MCF 10A (cell line): ENCODE measurements at places on chromosomes 16 and 17. TPM values are rescaled to one million over a fixed set of nuclear protein-coding genes. Genes with fewer than 3 reads are reported as not detected.

GRCh38 chr17:37485938-37486570 is 3.6 kb upstream of the DUSP14 start:
- no peak overlapping the region for H3K4me3 ChIP-seq
- DNase-seq = no peak
- no peaks in the 10 kb centered on the region for H3K27me3 ChIP-seq
- no peak overlapping the region for H3K27ac ChIP-seq

- H3K36me3 ChIP-seq = peaks cover 34% of the 10 kb centered on the region
These were observed 13.0 kb downstream of the MGRN1 start for GRCh38 chr16:4637501-4638166.

DNA sequence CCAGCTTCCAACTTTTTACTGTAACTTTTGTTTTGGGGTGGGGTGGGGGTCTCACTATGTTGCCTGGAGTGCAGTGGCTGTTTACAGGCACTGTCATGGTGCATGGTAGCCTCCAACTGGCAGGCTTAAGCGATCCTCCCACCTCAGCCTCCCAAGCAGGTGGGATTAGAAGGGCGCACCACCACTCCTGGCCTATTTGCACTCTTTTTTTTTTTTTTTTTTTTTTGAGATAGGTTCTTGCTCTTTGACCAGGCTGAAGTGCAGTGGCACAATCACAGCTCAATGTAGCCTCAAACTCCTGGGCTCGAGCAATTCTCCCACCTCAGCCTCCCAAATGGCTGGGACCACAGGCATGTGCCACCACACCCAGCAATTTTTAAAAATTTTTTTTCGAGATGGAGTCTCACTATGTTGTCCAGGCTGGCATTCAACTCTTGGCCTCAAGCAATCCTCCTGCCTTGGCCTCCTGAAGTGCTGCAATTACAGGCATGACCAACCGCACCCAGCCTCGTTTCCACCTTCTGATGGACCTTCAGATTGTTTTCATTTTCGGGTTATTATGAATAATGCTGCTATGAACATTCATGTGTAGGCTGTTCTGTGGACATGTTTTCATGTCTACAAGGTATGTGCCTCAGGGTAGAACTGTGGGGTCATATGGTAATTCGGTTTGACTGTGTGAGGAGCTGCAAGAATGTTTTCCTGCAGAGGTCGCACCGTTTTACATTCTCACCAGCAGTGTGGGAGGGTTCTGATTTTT is 10.9 kb downstream of the TRAP1 start:
- H3K36me3 ChIP-seq = peaks cover 58% of the 10 kb centered on the region
- H3K27me3 ChIP-seq = no peaks in the 10 kb centered on the region
- no peak overlapping the region for H3K4me3 ChIP-seq
- no peaks in the 10 kb centered on the region for H3K4me1 ChIP-seq

DNA sequence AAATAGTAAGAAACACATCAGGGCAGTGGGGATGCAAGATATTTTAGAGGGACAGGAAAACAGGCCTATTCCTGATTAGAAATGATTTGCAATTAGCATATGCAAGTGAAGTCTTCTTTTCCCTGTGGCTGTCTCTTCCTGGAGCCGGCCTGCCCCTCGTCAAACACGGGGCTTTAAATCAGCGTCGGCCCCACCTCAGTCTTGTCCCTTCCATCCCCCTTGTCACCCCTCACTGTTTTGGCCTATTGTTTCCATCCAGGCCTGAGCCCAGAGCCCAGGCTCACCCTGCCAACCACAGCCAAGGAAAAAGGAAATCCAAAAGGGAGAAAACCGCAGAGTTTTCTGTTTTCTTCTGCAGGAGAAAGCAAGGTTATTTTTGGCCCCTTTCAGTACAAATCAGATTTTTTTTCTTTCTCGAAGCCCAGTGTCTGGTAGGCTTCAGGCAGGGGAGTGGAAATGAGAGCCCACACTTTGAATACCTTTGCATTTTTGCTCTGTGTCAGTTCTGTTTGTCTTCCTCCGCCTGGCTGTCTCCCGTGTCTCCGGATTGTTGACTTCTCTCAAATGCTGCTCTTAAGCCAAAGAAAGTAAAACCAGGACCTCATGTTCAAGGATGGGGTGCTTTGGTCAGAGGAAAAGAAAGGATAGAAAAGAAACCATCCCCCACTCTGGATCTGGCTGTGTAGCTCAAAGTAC is 399.9 kb upstream of the CDH11 start:
- DNase-seq = no peak
- H3K27me3 ChIP-seq = no peaks in the 10 kb centered on the region
- no peaks in the 10 kb centered on the region for H3K4me1 ChIP-seq
- H3K36me3 ChIP-seq = no peaks in the 10 kb centered on the region

The C16orf92 gene
- total RNA-seq = not detected in 2 replicates

DNA sequence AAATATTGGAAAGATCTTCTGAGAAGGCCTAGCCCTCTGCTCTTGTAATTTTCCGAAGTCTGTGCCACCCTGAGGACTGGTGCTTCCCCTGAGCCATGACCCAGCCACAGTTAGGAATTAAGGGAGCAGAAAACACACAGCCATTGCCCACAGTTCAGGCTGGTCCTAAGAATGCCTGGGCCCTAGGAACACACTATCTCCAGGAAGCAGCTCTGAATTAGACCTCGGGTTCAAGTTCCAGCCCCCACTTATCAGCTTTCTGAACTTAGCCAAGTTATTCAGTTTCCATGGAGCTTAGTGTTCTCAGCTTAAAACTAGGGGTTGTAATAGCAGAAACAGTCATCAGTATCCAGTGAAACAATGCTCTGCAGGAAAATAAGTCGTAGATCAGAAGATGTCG is 56.0 kb downstream of the CDH13 start:
- H3K4me3 ChIP-seq = no peak overlapping the region
- H3K36me3 ChIP-seq = peaks cover 5% of the 10 kb centered on the region

The SLFN12L gene
- total RNA-seq = 0.34 and 0.35 TPM in 2 replicates

The CCL8 gene
- not detected in 2 replicates for total RNA-seq

DNA sequence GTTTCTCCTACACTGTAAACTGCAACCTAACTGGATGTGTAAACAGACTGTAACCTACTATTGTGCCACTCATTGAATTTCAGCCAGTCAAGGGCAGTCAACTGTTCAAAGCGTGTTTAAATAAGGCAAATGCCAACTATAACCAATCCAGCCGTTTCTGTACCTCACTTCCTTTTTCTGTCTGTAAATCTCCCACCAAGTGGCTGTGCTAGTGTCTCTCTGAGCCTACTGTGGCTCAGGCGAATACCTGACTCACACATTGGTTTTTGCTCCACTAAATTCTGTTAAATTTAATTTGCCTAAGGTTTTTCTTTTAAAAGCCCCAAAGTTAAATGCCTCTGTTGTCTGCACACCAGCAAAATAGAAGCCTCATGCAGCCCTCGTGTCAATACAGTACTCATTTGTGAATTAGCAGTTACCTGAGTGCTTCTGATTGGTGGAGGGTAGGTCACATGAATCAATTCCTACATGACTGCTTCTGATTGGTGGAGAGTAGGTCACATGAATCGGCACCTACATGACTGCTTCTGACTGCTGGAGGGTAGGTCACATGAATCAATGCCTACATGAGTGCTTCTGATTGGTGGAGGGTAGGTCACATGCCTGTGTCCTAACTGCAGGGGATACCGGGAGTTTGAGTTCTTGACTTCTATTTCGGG is 31.1 kb upstream of the CCR7 start:
- no peak overlapping the region for H3K27ac ChIP-seq
- H3K4me3 ChIP-seq = no peak overlapping the region
- no peaks in the 10 kb centered on the region for H3K36me3 ChIP-seq
- H3K27me3 ChIP-seq = peaks cover 2% of the 10 kb centered on the region

The STAT5A gene
- 1.0 and 1.7 TPM in 2 replicates for total RNA-seq

GRCh38 chr17:38402897-38403296 is 25.4 kb upstream of the ARHGAP23 start:
- H3K36me3 ChIP-seq = peaks cover 27% of the 10 kb centered on the region
- no peak overlapping the region for H3K27ac ChIP-seq
- no peak overlapping the region for H3K4me3 ChIP-seq
- H3K27me3 ChIP-seq = no peaks in the 10 kb centered on the region
